Naive thymus-derived CD4-positive, alpha-beta T cell (primary cell): ENCODE measurements at places on chromosomes 12 and 14. TPM values are rescaled to one million over a fixed set of nuclear protein-coding genes. Genes with fewer than 3 reads are reported as not detected.

KRT82 gene
- polyA plus RNA-seq, result not detected

- no peak overlapping the region for H3K27ac ChIP-seq
- no peaks in the 10 kb centered on the region for H3K36me3 ChIP-seq
Observed at GRCh38 chr12:105198961-105199360, 37.0 kb downstream of the APPL2 start.

INHBE gene
- not detected for polyA plus RNA-seq

- no peaks in the 10 kb centered on the region for H3K36me3 ChIP-seq
- peaks cover 11% of the 10 kb centered on the region for H3K4me1 ChIP-seq
- DNase-seq, result no peak
- peak overlapping the region; percentile 40 for H3K27ac ChIP-seq
- H3K4me3 ChIP-seq, result peak overlapping the region; percentile 14
- no peaks in the 10 kb centered on the region for H3K27me3 ChIP-seq
Observed at GRCh38 chr12:110661337-110661972, 27.5 kb downstream of the HVCN1 start.

GPR84 gene
- polyA plus RNA-seq, result not detected

DNA sequence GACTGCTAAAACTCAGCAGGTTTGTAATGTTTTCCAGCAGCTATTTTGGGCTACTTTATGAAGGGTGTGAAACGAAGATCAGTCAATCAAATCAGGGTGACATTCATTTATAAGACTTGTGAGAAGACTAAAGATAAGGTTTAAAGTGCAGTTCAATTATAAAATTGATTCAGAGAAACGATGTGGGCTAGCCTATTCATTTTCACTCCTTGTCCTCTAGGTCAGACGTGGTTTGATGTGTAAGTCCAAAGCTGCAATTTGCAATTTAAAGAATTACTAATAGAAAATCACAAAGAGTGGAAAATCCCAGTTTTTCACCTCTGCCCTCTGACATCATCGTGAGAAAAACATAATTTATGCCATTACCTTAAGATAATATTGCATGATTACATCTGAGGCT lies 243.5 kb upstream of the NOVA1 start:
- no peak overlapping the region for H3K4me3 ChIP-seq
- H3K36me3 ChIP-seq, result no peaks in the 10 kb centered on the region
- no peaks in the 10 kb centered on the region for H3K27me3 ChIP-seq
- no peak overlapping the region for H3K27ac ChIP-seq
- no peak for DNase-seq

AMN gene
- 3.0 TPM for polyA plus RNA-seq

GRCh38 chr14:51651388-51652167 lies at the start of gene FRMD6:
Gene FRMD6 (plus strand): TSS chr14:51651910. CDS start chr14:51689837, 37,927 bp downstream.
- H3K36me3 ChIP-seq, result no peaks in the 10 kb centered on the region
- peaks cover 12% of the 10 kb centered on the region for H3K27me3 ChIP-seq
- peak within 1 kb of the TSS; percentile 76 for H3K4me3 ChIP-seq

KCNA5 gene
- not detected for polyA plus RNA-seq

DNA sequence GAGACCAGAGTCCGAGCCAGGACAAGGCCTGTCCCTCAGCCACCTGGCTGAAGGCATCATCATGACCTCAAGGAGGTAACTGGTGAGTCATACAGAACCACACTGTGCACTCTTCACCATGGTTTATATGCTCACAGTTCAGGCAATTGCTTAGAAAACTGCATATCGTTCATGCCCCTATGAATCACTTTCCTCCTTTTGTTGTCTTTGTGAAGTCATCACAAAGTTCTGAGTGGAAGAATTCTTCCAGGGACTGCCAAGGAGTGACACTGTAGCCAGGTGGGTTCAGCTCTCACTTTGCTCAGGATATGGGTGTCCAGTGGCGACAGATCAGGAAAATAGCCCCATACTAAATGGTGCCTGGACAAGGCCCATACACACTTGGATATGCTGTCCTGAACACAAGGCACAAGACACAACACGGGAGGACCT lies 92.5 kb downstream of the DPF3 start:
- H3K27me3 ChIP-seq, result no peaks in the 10 kb centered on the region
- no peak overlapping the region for H3K27ac ChIP-seq
- H3K36me3 ChIP-seq, result no peaks in the 10 kb centered on the region

DNA sequence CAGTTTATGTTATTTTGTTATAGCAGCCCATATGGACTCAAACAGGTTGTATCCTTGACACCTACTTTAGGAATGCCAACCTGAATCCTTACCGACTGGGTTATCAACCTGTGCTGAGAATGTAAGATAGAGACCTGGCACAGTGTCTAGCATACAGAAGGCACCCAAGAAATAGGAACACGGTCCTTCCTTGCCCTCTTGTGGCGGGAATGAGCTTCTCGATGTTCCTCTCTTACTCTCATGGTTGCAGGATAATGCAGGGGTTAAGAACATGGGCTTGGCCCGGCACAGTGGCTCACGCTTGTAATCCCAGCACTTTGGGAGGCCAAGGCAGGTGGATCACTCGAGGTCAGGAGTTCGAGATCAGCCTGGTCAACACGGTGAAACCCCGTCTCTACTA lies 6.5 kb downstream of the C12orf43 start:
- H3K4me3 ChIP-seq, result no peak overlapping the region
- H3K36me3 ChIP-seq, result peaks cover 6% of the 10 kb centered on the region
- H3K27ac ChIP-seq, result no peak overlapping the region
- no peak for DNase-seq
- no peaks in the 10 kb centered on the region for H3K27me3 ChIP-seq

SLCO1B1 gene
- not detected for polyA plus RNA-seq

DNA sequence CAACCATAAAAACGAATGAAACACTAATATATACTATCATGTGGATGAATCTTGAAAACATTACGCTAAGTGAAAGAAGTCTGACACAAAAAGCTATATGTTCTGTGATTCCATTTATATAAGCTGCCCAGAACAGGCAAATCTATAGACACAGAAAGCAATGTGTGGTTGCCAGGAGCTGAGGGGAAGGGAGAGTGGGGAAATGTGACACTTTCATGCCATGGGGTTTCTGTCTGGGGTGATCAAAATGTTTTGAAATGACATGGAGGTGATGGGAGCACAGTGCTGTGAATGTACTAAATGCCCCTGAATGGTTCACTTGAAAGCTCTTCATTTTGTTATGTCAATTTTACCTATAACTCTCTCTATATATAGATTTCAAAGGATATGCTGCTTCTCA lies 30.1 kb downstream of the ATG14 start:
- no peak overlapping the region for H3K4me3 ChIP-seq
- no peak overlapping the region for H3K27ac ChIP-seq
- peaks cover 72% of the 10 kb centered on the region for H3K36me3 ChIP-seq
- no peak for DNase-seq

DNA sequence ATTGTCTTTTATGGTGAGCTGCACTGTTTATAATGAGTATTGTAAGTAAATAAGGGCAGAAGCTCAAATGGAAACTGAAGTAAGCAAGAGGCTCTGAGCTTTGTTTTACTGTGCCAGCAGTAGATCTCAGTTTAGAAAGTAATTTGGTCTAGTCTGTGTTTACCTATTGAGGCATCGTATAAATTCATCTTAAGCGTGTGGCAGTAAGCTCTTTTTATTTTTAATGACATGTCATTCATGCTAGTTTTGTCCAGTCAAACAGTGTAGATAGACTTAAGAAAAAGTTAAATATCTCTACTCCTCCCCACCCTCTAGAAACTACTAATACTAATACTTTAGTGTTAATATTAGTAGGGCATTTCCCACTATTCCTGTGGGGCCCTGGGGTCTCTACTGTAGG lies 2.0 kb downstream of the ANO6 start:
- no peaks in the 10 kb centered on the region for H3K27me3 ChIP-seq
- DNase-seq, result no peak
- peaks cover 17% of the 10 kb centered on the region for H3K4me1 ChIP-seq
- H3K4me3 ChIP-seq, result peak overlapping the region; percentile 83

FAM216A gene
- 14.2 TPM for polyA plus RNA-seq
